ENCODE measurements at places on chromosomes 11 and 22.

DNA sequence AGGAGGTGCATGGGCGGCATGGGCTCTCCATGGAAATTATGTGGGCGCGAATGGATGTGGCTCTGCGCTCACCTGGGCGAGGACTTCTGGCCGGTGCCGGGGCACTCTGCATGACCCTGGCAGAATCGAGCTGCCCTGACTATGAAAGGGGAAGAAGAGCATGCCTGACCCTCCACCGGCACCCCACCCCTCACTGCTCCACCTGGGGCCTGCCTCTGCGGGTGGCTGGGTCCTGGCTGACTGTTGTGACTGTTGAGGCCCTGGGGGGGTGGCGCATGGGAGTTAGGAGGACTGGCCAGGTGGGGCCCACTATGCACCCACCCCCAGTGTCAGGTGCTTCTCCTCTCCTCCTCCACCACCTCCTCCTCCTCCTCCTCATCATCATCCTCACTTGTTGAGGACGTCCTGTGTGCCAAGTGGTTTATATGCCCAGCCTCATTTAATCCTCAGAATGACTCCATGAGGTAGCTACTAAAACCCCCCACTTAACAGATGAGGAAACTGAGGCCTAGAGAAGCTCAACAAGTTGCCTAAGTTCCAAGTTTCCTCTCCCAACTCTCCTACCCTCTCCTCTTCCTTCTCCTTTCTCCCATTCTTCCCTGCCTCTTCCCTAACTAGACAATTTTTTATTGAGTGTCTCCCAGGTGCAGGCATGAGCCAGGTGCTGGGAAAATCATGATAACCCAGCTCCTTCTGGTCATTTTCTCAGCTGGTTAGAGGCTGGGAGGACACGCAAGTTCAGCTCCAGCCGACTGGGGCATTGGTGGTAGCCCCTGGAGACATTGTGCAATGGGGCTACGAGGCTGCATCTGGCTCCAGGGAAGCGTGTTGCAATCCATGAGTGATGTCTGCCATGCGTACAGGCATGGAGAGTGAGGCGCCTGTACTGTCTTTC is 2.3 kb downstream of the MYEOV start:
- DNase-seq = no peak

GRCh38 chr11:121643479-121644186 is 190.9 kb upstream of the SORL1-AS1 start:
- no peak for DNase-seq

DNA sequence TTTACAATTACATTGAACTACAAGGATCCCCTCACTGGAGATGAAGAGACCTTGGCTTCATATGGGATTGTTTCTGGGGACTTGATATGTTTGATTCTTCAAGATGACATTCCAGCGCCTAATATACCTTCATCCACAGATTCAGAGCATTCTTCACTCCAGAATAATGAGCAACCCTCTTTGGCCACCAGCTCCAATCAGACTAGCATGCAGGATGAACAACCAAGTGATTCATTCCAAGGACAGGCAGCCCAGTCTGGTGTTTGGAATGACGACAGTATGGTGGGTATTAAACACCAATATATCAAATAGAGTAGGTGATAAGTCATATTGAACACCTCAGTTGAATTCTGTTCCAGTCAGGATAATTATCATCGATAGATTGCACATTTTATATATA is 4.4 kb downstream of the FBXO7 start:
- DNase-seq = no peak

- no peak for DNase-seq
Measured at GRCh38 chr22:36056980-36057379, 28.4 kb upstream of the RBFOX2 start.

GRCh38 chr22:34430386-34430785 is 510.1 kb upstream of the LARGE1 start:
- no peak for DNase-seq

DNA sequence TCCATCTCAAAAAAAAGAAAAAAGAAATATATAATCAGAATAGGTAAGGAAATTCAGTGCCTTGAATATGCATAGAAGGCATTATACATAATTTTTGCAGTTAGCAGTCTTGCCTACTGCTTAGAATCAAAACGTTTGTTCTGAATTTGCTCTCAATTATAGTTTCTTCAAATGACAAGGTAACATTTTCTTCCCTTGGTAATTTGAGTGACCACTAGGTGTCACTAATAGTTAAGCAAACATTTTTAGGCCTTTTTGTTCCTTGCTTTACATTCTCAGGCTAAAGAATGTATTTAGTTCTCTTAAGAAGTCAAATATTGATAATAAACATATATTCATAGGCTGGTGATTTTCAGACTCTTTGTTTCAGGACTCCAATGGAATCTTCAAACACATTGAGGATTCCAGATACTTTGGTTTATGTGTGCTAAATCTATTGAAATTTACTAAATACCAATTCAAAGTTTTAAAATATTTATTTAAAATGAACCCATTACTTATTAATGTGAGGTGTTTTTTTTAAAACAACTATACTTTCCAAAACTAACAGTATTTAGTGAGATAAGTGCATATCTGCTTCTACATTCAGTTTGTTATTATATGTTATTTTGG is 55.0 kb upstream of the DEPDC7 start:
- no peak for DNase-seq

- no peak for DNase-seq
Measured at GRCh38 chr11:709109-709997, 3.3 kb downstream of the EPS8L2 start.
